Breast epithelium (tissue), 4 donors: ENCODE measurements at places on chromosomes 12 and 14. TPM values are rescaled to one million over a fixed set of nuclear protein-coding genes. Genes with fewer than 3 reads are reported as not detected.

RASSF8 gene
- total RNA-seq, result 52.1 TPM

AKAP3 gene
- 2.2 TPM for total RNA-seq

CD4 gene
- 5.9 TPM for total RNA-seq

NXPH4 gene
- total RNA-seq, result 0.33 TPM

MYF5 gene
- total RNA-seq, result not detected

PLEK2 gene
- total RNA-seq, result not detected

DNAAF2 gene
- 7.2 TPM for total RNA-seq

GLIPR1 gene
- total RNA-seq, result 17.0 TPM

OR11H6 gene
- not detected for total RNA-seq

PLA2G1B gene
- total RNA-seq, result not detected

NTS gene
- total RNA-seq, result 0.64 TPM

ITGB7 gene
- total RNA-seq, result 1.1 TPM

CALM1 gene
- 186 TPM for total RNA-seq

SLC25A47 gene
- 0.16 TPM for total RNA-seq

CLEC4A gene
- 2.5 TPM for total RNA-seq

CLEC6A gene
- total RNA-seq, result not detected

STAT6 gene
- 139 TPM for total RNA-seq

AQP6 gene
- 0.16 TPM for total RNA-seq

GLS2 gene
- 4.6 TPM for total RNA-seq

TRIM9 gene
- total RNA-seq, result 2.9 TPM

LRRIQ1 gene
- 0.66 TPM for total RNA-seq

OTOGL gene
- total RNA-seq, result 0.16 TPM

GNG2 gene
- 12.1 TPM for total RNA-seq

PRIMA1 gene
- 2.1 TPM for total RNA-seq

ASCL1 gene
- 0.15 TPM for total RNA-seq

OTX2 gene
- not detected for total RNA-seq

GYS2 gene
- total RNA-seq, result 11.4 TPM

KRT75 gene
- not detected for total RNA-seq

CISTR gene
- total RNA-seq, result not detected

PLEKHD1 gene
- total RNA-seq, result under 0.01 TPM

C12orf50 gene
- total RNA-seq, result not detected

POTEM gene
- not detected for total RNA-seq

RPL41 gene
- total RNA-seq, result 4,429 TPM

KRT5 gene
- 413 TPM for total RNA-seq

LRIG3 gene
- 139 TPM for total RNA-seq

SMCO3 gene
- total RNA-seq, result 0.59 TPM

FGD4 gene
- 56.3 TPM for total RNA-seq

CMKLR1 gene
- 4.9 TPM for total RNA-seq

DLGAP5 gene
- total RNA-seq, result under 0.01 TPM

GRIP1 gene
- 0.48 TPM for total RNA-seq

ABCC9 gene
- 27.5 TPM for total RNA-seq

BRI3BP gene
- 4.3 TPM for total RNA-seq
